HFFc6 (cell line): ENCODE measurements at places on chromosomes 7 and 10. TPM values are rescaled to one million over a fixed set of nuclear protein-coding genes. Genes with fewer than 3 reads are reported as not detected.

PIK3AP1 gene
- total RNA-seq: not detected in 2 replicates

COL13A1 gene
- 35.1 to 42.0 TPM (median 36.9 TPM) in 3 replicates for total RNA-seq

PDE1C gene
- 0.18 to 1.3 TPM (median 0.36 TPM) in 3 replicates for total RNA-seq

SFRP5 gene
- not detected in 3 replicates for total RNA-seq

DNA sequence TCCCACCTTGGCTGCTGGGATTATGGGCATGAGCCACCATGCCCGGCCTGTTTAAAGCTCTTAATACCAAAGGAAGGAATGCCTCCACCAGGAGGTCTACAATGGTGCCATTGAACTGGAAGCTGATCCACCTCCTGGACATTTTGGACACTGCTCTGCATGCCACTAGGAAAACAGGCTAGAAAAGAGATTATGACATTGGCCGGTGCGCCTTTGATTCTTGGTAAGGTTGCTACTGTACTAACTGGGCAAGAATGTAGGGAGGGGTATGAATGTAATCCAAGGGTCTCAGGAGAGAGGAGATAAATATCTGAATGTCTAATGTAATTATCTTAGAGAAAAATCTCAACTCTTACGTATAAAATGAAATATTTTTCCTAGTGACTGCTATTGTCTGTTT, 21.7 kb upstream of the TSGA13 start:
- peaks cover 12% of the 10 kb centered on the region for H3K36me3 ChIP-seq
- peaks cover 25% of the 10 kb centered on the region for H3K27me3 ChIP-seq
- H3K4me3 ChIP-seq: no peak overlapping the region
- DNase-seq: no peak
- no peak overlapping the region for H3K27ac ChIP-seq

- H3K27ac ChIP-seq: no peak overlapping the region
- no peak for DNase-seq
- peaks cover 14% of the 10 kb centered on the region for H3K27me3 ChIP-seq
- H3K4me3 ChIP-seq: no peak overlapping the region
- H3K36me3 ChIP-seq: no peaks in the 10 kb centered on the region
- no peaks in the 10 kb centered on the region for H3K4me1 ChIP-seq
Measured at GRCh38 chr7:4837041-4837802, 24.6 kb downstream of the PAPOLB start.

GRCh38 chr7:116949941-116950801, 3.1 kb upstream of the ST7 start:
- H3K27ac ChIP-seq: no peak overlapping the region
- no peak overlapping the region for H3K4me3 ChIP-seq
- no peak for DNase-seq
- H3K4me1 ChIP-seq: peaks cover 30% of the 10 kb centered on the region

DNA sequence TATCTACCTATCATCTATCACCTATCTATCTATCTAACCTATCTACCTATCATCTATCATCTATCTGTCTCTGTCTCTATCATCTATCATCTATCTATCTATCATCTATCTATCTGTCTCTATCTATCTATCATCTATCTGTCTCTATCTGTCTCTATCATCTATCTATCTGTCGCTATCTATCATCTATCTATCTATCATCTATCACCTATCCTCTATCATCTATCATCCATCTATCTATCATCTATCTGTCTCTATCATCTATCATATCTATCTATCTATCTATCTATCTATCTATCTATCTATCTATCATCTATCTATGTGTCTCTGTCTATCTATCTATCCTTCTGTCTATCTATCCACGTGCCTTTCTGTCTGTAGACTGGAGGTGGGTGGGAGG, 59.5 kb upstream of the FAM20C start:
- no peak overlapping the region for H3K27ac ChIP-seq
- no peak overlapping the region for H3K4me3 ChIP-seq
- peaks cover 32% of the 10 kb centered on the region for H3K27me3 ChIP-seq
- no peak for DNase-seq
- H3K36me3 ChIP-seq: no peaks in the 10 kb centered on the region

- H3K27me3 ChIP-seq: no peaks in the 10 kb centered on the region
- no peak overlapping the region for H3K4me3 ChIP-seq
- no peaks in the 10 kb centered on the region for H3K36me3 ChIP-seq
- peaks cover 48% of the 10 kb centered on the region for H3K4me1 ChIP-seq
- DNase-seq: no peak
Measured at GRCh38 chr10:58048936-58049335, 218.8 kb downstream of the IPMK start.

GRCh38 chr7:158238616-158239289, 348.9 kb downstream of the PTPRN2 start:
- H3K27ac ChIP-seq: no peak overlapping the region
- no peak overlapping the region for H3K4me3 ChIP-seq
- no peak for DNase-seq
- H3K27me3 ChIP-seq: no peaks in the 10 kb centered on the region; the same call in none of the 2 replicates
- H3K36me3 ChIP-seq: peaks cover 8% of the 10 kb centered on the region; the same call in 1 of the 2 replicates
- no peaks in the 10 kb centered on the region for H3K4me1 ChIP-seq
